ENCODE measurements at places on chromosomes 12 and 14.

DNA sequence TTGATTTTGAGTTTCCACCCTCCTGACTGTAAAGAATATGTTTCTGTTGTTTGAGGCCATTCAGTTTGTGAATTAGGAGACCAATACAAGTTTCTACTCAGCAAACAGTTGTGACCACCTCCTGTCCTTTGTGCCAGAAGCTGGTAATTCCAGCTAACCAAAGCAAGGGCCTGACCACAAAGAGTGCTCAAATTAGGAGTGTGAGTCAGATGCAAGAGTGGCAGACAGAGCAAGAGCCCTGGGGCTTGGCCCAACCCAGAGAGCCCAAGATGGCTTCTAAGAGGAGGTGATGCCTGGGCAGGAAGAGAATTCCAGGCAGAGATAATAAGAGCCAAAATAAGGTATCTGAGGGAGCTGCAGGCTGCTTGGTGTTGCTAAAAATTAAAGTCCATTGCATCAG lies 77.7 kb upstream of the C14orf132 start:
- DNase-seq: no peak

DNA sequence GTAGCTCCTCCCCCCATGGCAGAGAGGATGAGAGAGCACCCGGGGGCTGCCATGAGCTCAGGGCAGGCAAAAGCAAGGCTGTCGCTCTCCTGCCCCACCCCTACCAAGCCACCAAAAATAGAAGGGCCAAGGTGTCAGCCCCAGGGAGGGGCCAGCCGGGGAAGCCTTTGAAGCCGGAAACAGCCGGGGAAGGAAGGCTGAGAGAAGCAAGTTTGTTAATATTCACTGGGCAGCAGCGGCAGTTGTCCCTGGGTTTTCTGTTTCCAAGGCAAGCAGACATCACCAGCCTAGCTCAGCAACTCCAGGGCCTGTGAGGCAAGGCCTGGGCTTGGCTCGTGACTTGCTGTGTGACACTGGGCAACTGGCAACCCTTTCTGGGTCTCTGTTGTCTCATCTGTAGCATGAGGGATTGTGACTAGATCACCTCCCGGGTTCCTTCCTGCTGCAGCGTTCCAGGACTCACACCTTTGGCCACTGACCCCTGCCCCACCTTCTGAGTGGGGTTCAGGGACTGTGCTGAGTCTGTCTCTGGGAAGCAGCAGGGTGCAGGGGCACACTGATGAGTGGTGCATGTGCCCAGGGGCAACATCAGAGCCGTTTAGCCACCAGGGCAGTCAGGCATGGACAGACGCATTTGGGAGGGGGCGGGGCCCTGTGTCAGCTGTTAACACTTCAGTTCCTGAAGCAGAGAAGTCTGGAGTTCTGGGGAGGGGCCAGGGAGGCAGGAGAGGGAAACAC lies 24.3 kb downstream of the SYNDIG1L start:
- DNase-seq: peak; percentile 81

DNA sequence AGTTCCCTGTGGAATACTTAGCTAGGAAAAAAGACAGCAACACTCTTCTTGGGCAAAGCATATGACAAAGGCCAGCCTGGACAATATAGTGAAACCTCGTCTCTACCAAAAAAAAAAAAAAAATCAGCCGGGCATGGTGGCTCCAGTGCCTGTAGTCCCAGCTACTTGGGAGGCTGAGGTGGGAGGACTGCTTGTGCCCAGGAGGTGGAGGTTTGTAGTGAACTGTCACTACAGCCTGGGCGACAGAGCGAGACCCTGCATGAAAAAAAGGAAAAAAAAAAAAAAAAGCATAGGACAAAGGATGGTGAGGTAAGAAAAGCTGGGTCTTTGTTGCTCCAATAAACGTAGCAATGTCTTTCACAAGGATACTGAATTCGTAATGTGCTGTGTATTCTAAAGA lies 1.1 kb downstream of the TXNDC16 start:
- DNase-seq: no peak

DNA sequence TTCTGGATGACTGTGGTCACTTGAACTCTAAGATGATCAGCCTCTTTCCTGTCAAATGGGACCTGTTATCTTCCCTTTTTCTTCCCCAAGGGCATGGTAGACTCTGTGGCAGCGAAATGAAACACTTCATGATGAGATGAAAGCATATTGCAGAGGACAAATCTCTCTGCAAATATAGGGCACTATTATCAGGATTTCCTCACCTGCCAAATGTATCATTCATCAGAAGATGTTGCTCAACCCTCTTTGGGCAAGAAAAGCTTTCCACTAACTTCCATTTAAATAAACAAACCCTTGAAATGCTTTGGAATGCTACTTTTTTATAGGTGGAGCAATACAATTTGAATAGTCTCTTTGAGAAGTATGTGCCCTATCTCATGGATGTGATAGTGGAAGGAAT lies 105.0 kb downstream of the DNAH10 start:
- DNase-seq: no peak

DNA sequence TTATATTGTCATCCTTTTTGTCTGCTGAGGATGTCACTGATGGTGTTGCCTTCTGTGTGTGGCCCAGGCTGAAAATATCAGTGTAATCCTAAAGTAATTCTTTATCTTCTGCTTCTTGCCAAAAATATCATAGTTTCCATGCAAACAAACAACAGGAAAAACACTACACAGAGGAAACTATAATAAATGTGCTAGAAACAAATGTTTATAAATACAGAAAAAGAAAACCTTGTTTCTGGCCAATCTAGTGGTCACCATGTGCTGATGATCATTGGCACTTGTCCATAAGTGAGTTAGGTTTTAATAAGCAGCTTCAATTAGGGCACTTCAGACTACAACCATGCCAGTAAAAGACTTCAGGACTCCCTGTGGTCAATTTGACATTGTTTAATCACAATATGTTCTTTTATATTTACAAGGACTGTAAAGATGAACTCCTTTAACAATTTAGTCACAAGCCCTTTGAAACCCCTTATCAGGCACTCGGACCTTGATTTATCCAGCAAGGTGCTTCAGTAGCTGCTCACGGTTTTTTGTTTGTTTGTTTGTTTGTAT lies 124.8 kb downstream of the TMTC3 start:
- DNase-seq: no peak

DNA sequence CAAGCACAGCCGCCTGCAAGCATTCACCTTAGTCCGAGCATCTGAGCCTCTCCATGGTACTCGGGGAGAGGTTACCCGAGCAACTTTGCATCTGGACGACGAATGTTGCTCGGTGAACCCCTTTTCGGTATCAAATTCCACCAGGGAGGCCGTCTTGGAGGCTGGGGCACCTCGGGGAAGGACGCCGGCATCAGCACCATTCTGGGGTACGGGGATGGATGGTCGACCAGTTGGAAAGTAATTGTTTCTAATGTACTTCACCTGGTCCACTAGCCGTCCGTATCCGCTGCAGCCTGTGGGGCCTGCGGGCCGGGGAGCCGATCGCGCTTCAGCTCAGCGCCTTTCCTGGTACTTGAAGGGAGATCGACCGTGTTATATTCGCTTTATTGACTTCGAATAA lies 161.7 kb upstream of the RTL1 start:
- no peak for DNase-seq

DNA sequence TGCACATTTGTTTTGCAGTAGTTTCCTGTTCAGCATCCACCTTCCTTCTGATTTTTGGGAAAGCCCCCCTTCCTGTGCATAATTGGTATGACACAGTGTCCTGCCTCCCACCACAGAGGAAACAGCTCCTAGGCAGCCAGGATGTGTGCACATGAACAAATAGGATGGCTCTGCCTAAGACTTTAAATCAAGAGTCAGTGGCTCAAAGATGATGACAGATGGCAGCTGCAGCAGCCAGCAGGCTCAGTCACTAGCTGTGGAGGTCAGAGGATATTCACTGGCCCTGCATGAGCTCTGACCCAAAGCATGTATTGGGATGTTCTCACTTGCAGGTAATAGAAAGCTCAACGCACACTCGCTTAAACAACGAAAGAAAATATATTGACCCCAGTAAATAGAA lies 90.3 kb downstream of the KCNK10 start:
- no peak for DNase-seq

- no peak for DNase-seq
Measured at GRCh38 chr12:33317746-33318145, 121.9 kb downstream of the SYT10 start.

- DNase-seq: peak; percentile 58
Measured at GRCh38 chr12:127162902-127163301, 1104.1 kb upstream of the TMEM132C start.

- DNase-seq: no peak
Measured at GRCh38 chr12:104247698-104248097, 32.1 kb downstream of the TXNRD1 start.

GRCh38 chr12:25811656-25812126 lies 146.8 kb upstream of the RASSF8 start:
- no peak for DNase-seq

DNA sequence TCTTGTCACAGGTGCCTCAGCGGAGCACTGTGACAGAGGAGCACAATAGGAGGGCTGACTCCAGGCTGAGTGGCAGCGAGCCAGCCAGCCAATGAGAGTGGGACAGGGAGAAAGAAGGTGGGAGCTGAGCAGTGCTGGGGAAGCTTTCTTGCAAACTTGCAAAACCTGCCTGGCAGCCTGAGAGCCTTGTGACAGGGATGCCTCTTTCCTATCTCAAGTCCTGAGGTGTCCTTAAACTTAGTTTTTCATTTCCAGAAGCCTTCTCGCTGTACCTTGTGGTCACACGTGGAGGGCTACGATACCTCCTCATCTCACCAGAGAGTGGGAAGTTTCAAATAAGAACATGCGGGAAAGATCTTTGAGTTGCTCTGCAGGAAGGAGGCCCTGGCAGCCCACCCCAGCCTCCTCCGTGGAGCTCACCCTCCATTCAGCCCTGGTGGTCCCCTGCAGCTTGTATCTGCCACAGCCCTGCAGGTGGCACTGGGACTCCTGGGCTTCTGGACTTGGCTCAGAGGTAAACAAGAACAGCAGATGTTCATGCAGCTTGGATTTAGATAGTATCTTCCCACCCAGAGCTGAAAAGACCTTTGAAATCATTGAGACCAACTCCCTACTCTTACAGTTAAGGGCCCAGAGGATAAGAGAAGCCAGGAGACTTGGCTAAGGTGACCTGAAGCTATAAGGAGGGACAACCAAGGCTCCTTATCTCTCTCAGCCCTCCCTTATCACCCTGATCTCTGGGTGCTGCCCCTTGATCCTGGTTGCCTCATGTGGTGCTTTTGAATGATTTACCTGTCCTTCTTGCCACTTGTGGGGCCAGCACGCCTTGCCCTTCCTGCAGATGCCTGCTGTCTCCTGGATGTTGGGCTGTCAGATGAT lies 153.5 kb upstream of the MAX start:
- DNase-seq: no peak

GRCh38 chr14:33777681-33778080 lies 173.2 kb downstream of the EGLN3 start:
- DNase-seq: no peak

DNA sequence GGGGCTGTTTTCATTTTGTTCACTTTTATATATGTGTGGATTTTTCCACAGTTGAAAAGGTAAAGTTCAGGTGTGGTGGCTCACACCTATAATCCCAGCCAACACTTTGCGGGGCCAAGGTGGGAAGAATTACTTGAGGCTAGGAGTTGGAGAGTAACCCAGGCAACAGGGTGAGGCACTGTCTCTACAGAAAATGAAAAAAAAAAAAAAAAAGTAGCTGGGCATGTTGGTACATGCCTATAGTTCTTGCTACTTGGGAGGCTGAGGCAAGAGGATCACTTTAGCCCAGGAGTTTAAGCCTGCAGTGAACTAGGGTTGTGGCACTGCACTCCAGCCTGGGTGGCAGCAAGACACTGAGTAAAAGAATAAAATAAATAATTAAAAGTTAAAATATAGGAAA lies 326.5 kb downstream of the NAV3 start:
- DNase-seq: no peak

DNA sequence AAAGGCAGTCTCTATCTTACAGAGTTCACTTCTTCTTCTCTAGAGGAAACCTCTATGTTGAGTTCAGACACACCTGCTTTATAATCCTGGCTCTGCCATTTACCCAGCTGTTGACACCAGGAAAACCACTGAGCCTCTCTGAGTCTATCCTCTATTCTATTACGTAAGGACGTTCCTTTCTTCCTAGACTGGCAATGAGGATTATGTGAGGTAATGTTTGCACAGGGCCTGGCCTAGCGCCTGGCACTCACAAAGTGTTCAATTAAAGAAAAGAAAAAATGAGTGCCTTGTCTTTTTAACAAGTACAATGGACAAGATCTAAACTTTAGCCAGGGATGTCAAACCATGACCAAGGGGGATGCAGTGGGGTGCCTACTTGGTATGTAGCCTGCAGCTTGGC lies 641.9 kb upstream of the TBX3 start:
- DNase-seq: no peak

DNA sequence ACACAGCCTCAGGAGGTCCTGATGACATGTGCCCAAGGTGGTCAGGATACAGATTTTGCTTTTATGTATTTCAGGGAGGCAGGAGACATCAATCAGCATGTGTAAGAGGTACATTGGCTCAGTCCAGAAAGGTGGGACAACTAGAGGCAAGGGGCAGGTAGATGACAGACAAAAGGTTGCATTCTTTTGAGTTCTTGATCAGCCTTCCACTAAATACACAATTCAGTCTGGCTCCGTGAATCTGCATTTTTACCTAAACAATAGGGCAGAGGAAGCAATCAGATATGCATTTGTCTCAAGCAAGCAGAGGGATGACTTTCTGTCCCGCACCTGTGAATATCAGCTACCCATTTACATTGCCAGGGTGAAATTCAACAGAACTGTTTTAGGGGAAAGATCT lies 178.6 kb downstream of the KSR2 start:
- DNase-seq: no peak

GRCh38 chr14:31945701-31946100 lies 131.4 kb upstream of the ARHGAP5 start:
- DNase-seq: no peak

- DNase-seq: no peak
Measured at GRCh38 chr14:36857136-36857535, 195.5 kb downstream of the PAX9 start.

- DNase-seq: no peak
Measured at GRCh38 chr12:4787965-4788364, 67.8 kb downstream of the GALNT8 start.

- DNase-seq: no peak
Measured at GRCh38 chr14:66802962-66803361, 295.0 kb downstream of the GPHN start.

DNA sequence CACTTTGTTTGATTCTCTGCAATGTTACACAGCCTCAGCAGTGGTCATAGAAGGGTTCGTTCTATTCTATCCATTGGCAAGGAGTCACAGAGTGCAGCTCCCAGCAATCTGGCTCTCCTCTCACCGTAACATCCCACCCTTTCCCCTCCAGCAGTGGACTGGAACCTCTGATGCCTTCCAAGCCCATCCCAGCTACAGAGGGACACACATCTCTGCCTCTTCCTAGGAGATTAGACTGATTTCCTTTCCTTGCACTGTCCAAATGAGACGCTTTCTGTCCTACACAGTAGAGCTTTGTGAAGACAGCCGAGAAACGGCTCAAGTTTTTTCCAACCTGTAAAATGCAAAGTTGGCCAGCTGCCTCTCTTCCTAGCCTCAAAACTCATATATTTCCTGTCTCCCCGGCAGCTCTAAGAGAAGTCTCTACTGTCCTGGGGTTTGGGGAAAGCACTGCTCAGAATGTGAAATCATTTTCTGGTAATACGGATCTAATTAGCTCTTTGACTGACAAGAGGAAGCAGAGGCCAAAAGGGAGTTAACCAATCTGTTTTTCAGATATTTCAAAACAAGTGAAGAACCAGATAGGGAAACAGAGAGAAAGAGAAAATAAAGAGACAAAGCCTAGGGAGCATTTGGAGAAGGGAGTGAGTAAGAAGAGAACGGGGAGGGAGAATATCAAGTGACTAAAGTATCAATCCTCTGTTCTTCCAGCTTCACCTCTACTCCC lies 516 bp downstream of the NINJ2 start:
- no peak for DNase-seq

Data from CD4-positive, alpha-beta T cell treated with Interleukin-10 for 1 hour (primary cell).